ENCODE measurements at places on chromosomes 6 and 20.

- DNase-seq, result no peak
Observed at GRCh38 chr6:167842457-167842856, 15.7 kb downstream of the AFDN start.

DNA sequence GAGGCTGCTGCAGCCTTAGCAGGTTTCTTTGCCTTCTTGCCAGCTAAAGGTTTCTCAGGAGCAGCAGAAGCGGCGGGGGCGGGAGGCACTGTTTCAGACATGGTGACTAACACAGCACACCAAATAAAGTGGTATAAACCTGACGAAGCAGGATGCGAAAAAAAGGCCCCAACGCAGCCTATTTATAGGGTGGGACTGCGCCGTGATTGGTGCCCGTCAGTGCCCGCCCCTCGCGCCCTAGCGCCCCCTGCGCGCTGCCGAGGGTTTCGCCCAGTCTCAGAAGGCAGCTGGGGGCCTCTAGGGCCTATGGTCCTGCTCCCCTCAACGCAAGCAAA is 55.0 kb downstream of the TRIM38 start:
- DNase-seq, result peak; percentile 84

DNA sequence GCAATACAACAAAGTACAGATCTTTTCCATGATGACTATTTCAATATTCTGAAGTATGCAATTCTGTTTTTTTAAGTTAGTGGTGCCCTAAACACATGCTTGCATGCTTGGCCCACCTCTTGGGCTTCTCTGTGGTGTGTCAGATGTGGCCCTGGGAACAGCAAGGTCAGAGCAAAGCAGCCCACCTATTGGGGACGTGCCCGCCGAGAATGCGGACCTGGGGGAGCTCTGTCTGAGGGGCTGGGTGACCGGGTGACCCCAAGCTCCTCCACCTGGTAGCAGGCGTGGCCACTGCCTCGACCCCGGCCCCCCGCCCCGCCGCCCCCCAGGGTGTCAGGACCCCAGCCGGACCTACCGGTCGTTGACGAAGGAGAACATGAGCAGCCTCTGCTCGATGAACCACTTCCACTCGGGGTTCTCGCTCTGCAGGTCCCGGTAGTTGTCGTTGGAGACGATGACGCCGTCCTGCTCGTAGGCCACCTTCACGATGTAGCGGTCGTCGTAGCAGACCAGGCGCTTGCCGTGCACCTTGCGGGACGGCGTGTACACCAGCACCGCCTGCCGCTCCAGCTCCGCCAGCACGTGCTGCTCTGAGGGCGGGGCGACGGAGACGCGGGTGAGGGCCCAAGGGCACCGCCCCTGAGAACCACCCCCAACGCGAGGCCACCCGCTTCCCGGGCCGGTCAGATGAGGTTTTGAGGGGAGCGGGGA is 28.3 kb downstream of the ZC3H12D start:
- no peak for DNase-seq

- DNase-seq, result no peak
Observed at GRCh38 chr6:11835065-11835464, 56.5 kb upstream of the ADTRP start.

DNA sequence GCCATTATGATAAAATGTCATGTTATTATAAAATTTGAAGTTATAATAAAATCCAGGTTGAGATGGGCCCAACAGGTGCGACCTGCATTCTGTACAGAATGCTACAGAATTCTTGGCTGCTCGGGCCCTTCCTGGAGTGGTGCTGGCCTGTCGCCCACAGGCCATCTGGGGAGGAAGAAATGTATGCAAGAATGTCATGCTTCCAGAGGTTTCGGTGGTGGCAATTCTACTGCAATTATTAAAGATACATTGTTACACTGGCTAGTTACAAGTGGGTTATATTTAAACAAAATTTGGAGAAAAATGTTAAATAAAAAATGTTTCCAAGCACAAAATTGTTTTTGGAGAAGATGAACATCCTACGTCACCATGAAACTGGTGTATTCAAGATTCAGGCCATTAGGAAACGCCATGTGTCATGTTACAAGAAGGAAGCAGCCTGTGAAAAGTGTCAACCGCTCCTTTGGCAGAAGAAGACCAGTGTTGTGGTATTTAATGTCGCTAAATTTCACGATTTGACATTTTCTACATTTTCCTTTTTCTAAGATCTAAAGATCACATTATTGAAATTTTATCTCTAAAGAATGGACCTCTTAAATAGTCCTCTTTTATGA is 7.1 kb downstream of the RAMACL start:
- DNase-seq, result no peak

- no peak for DNase-seq
Observed at GRCh38 chr6:52972989-52973388, 22.1 kb downstream of the GSTA4 start.

Data from stimulated activated CD4-positive, alpha-beta T cell treated with anti-CD3 and anti-CD28 coated beads, Interleukin-12 subunit alpha, Interleukin-12 subunit beta, amount 100 ng/mL, for 48 hours (primary cell).